Stimulated activated CD8-positive, alpha-beta memory T cell treated with anti-CD3 and anti-CD28 coated beads, Interleukin-4, amount 100 ng/mL, for 4 hours (primary cell): ENCODE measurements at places on chromosomes 11 and 22.

DNA sequence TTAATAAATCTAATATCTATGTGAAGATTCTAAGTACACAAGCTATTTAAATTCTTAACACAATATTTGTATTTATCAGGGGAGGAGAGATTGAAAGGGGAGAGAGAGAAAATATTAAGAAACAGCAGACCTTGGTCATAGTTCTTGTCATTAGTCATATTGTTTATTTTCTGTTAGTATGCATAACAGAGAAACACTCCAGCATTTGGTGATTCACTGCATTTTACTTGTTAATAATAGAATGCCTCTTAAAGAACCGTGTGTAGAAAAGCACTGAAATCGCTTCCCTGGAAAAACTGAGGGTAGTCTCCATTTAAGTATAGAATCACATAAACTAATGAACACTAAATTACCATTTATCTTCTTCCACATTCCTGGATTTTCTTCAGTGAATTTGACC is 122.7 kb upstream of the TRPC6 start:
- DNase-seq = no peak

GRCh38 chr11:13884158-13884799 is 78.2 kb upstream of the SPON1 start:
- no peak for DNase-seq

DNA sequence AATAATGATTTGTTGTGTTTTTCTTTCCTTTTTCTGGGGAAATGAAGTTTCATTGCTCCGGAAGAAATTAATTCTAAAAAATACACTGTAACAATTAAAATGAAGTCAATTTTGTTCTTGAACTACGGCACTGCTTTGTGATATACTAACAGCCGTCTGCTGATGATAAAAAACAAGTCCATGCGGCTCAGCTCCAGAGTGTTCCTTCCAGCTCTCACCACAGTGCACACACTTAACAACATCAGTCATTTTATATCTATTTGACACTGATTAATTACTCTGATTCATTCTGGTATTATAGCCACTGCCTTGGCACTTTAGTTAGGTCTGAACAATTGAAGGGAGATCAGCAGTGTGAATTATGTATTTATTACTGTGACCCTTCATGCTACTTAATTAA is 97.4 kb upstream of the SLC6A5 start:
- DNase-seq = no peak

GRCh38 chr22:40855979-40856512 is 393 bp downstream of the ST13 start:
- peak; percentile 11 for DNase-seq

DNA sequence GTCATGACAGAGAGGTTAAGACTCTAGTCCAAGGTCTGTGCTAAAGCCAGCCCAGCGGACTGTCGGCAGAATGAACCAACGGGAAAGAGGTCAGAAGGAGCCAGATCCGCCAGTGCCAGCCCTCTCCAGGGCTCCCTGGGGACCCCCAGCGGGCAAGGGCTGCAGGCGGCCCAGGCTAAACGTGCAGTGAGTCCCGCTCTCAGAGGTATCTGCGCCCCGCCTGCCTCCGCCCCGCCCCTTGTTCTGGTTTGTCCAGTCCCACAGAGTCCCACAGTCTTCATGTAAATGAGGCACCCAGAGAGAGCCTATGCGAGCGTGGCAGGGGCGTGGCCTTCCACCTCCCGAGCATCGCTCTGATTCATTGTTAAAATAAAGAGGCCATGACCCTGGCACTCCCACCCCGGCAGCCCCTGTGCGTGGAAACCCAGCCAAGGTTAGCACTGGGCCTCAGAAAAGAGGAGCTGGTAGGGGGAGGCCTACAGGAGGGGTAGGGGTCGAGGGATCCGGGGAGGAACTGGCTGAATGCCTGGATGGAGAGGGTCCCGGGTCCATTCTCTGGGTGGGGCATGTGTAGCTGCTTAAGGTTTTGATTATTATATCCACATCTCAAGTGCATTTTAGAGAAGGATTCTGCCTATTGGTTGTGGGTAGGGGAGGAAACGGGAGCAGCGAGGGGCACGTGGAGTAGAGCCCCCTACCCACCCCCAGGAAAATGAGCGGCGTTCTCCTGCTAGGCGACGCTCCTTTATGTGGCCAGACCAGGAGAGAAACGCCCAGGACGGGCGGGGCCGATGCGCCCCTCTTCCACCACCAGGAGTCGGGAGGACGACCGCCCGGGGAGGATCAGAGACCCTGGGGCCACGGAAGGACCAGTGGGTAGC is at the start of gene TRIOBP:
TRIOBP (plus strand) TSS at position 392 of the 881 bp plus-strand sequence. CDS start 4,318 bp downstream, outside the sequence.
- peak; percentile 52 for DNase-seq

GRCh38 chr22:31490496-31490925 is 869 bp upstream of the EIF4ENIF1 start:
- DNase-seq = peak; percentile 20

- DNase-seq = no peak
These were observed 12.1 kb downstream of the HPS4 start for GRCh38 chr22:26471522-26471921.

- DNase-seq = no peak
These were observed 145.7 kb downstream of the TTC17 start for GRCh38 chr11:43504316-43504950.

GRCh38 chr11:15884777-15885540 is 471.4 kb downstream of the SOX6 start:
- DNase-seq = no peak

GRCh38 chr11:11722861-11723260 is 101.1 kb upstream of the GALNT18 start:
- DNase-seq = no peak

DNA sequence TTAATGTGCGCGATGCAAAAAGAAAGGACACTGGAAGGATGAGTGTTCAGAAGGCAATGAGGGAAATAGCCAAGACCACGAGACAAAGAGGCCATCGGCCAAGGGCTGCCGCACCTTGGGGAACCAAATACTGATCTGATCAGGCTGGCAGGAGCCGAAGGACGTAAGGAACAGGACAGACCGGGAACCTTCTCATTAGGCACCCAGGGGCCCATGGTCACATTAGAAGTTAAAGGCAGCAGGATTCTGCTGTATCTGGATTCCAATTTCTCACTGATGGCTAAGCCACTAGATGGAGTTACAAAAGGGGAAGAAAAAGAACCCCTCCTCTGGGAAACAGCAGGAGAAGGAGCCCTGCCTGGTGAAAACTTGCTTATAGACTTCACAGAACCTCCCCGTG is 28.8 kb upstream of the CPT1A start:
- DNase-seq = no peak

- no peak for DNase-seq
These were observed 99.8 kb downstream of the STIM1 start for GRCh38 chr11:3955299-3955665.

GRCh38 chr22:48979482-48979881 is 848.2 kb downstream of the BRD1 start:
- no peak for DNase-seq

- no peak for DNase-seq
These were observed 321 bp downstream of the RHBDD3 start for GRCh38 chr22:29267462-29267857.

DNA sequence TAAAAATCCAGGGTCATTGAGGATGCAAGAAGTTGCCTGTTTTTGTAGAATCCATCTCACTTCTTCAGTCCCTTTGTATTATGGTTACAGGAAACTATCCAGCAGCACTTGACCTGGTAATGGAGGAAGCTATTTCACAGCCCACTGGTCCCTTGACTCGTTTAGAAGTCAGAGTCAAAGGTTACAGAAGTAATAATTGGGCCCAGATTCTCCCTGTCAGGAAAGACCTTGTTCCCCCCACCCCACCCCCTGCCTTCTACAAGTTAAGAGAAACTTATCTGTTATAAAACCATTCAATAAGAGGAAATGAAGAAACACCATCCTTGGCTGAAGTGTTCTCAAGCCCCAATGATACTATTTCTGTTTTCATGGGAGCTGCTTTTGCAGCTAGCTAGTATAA is 65.8 kb downstream of the CSTPP1 start:
- no peak for DNase-seq

DNA sequence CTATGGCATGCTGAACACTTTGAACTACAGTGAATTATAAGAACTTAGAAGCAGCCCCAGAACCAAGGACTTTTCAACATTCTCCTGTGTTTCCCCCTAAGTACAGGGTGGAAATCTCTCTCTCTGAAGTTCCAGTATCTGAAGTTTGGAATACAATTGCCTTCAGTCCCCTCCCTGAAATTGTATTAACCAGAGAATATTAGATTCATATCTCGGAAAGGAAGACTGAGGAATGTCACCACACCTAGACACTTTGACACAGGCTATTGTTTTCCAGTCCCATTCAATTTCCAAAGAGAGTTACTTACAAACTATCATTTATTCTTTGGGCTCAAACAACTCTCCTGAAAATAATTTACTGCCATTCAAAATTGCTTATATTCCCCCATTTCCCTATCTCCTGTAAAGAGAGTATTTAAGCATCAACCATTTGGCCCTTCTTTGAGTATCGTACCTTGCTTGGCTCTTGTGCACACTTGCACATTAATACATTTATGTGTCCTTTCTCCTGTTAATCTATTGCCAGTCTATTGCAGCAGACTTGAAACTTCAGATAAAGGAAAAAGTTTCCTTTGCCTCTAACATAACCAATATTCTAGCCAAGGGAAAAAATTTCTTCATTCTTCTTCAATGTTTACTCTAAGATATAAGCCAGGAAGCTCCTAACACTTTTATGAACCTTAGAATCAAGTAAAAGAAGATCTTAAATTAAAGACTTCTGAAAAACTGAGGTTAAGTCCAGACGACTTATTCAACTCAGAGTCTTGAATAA is 402.4 kb upstream of the DDI1 start:
- DNase-seq = no peak

DNA sequence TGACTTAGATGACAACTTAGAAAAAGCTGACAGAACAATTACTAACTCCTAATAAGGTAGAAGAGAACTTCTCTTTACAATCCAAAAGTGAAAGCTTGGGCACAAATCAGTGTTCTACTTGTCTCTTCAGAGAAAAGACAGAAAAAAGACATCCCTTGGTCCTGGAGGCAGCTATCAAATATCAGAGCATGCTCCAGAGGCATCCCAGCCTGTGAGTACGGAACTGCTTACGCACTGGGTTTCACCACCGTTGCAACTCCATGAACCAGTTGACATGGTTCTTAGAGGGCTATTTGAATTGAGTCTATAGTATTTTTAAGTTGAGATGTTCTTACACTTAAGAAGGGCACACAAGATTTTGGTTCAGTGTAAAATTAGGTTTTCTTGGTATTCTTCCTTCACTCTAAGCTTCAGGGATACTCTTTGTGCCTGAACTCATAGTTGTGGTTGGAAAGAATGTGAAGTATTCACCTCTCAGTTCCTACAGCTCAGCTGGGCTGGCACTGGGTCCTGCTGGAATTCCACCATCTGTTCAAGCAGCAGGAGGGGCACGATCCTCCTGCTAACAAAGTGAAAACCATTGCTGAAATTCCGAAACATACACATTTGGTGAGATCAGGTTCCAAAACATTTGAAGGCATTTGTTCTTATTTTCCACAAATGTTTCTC is 6.3 kb downstream of the AKIP1 start:
- no peak for DNase-seq

DNA sequence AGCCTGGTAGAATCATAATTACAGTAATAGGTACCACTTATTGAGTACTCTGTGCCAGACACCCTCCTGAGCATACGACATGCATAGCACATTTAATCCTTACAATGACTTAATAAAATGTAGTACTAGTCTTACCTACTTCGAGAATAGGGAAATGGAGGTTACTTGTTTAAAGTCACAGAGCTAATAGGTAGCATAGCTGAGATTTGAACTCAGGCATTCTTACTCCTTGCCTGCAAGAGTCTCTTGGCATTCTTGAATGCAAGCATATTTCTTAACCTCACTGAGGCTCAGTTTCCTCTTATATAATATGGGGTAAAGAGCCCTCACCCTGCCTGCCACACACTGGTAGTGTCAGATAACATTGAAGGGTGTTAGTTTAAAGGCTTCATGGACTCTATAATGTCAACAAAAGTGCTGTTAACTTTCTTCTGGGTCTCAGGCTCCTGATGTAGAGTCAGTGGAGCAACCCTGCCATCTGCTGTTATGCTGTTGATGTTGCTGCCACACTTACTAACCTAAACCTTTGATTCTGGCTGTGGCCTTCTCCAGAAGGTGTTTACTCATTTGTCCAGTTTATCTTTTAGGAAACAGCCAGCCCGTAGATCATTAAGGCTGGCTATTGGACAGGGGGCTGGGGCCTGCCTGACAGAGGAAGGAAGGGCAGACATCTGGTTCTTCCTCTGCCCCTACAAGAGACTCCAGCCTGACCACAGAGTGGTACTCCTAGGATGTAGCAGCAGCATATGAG is 18.9 kb downstream of the LIMK2 start:
- no peak for DNase-seq

DNA sequence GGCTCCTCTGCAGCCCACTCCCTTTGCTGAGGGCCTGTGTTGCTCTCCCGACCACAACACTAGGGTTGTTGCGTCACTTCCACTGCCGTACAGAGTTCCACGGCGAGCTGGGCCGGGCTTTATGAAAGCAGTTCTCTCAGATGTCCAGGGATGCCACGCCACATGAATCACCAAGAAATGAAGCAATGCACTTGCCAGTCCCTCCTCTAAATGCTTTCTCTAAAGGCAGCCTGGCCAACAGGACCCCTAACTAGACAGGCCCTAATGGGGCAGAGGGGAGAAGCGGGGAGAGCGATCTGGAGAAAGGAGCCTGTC is 188.7 kb downstream of the CTTN start:
- no peak for DNase-seq

- no peak for DNase-seq
These were observed 31.2 kb downstream of the SHANK2 start for GRCh38 chr11:71221201-71221600.

DNA sequence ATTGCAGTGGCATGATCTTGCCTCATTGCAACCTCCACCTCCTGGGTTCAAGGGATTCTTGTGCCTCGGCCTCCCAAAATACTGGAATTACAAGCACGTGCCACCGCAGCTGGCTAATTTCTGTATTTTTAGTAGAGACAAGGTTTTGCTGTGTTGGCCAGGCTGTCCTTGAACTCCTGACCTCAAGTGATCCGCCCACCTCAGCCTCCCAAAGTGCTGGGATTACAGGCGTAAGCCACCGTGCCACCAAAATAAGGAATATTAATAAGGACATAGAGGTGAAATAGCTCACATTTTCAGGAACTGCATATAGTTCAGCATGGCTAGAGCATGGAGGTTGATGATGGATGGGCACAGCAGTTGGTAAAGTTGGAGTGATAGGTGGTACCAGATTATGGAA is 21.4 kb downstream of the ARHGEF12 start:
- DNase-seq = no peak

- no peak for DNase-seq
These were observed 14.3 kb downstream of the LRRC75B start for GRCh38 chr22:24578355-24579257.

DNA sequence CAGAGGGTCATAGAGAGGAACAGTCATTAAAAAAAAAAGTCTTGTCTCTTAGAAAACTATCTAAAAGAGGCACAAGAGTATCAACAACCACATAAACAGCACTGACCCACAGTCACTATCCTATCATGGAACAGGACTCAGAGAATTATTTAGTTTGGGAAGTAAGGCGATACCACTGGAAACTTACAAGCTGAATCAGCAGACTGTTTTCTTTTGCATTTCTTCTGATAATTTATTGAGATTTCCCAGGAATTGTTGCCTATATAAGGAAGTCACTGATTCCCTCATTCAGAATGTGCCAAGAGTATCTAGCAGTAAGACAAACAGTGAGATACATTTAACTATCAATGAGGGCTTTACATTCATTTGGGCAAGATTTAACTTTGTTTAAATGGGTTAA is 304.1 kb downstream of the GUCY1A2 start:
- no peak for DNase-seq
